ENCODE measurements at places on chromosomes 6 and 20.

- no peak for DNase-seq
Measured at GRCh38 chr6:113936093-113936934, 34.6 kb downstream of the HDAC2 start.

DNA sequence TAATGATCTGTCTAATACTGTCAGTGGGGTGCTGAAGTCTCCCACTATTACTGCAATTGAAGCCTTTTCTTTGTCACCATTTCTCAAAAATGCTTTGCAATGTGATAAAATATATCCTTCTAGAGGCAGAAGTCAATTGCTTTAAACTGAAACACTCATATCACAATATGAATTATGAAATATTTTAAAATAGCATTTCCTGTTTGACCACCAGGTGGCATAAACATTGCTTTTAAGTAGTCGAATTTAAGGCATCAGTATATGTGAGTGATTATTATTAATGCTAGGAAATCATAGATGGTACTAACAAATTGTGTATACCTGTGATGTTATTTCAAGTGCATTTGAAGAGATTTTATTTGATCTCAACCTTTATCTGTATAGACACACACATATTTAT lies 87.5 kb downstream of the MEI4 start:
- DNase-seq, result no peak

GRCh38 chr20:39851459-39851858 lies 837.6 kb downstream of the MAFB start:
- DNase-seq, result no peak

- peak; percentile 54 for DNase-seq
Measured at GRCh38 chr6:100001915-100002388, 7.9 kb upstream of the MCHR2 start.

DNA sequence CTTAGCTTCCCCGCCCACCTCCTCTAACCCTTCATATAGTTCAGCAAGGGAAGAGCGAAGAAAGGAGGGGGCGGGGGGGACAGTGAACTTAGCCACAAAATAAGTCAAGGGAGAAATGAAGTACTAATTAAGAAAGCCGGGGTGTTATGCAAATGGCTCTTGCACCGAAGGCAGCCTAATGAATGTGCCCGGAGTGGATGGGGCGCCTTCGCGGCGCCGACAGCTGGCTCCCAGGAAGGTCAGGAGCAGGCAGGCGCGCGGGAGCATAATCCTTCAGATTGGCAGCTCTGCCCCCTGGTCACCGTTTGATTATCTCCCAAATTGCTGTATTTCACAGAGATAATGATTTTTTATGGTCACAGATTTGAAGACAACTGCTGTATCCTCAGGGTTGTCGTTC lies 395.1 kb downstream of the TFAP2B start:
- no peak for DNase-seq

GRCh38 chr6:41673704-41674000 lies 35.4 kb downstream of the MDFI start:
- DNase-seq, result no peak

GRCh38 chr6:95867205-95867604 lies 148.6 kb upstream of the FUT9 start:
- no peak for DNase-seq

- DNase-seq, result no peak
Measured at GRCh38 chr6:131136021-131136786, 937 bp downstream of the AKAP7 start.

DNA sequence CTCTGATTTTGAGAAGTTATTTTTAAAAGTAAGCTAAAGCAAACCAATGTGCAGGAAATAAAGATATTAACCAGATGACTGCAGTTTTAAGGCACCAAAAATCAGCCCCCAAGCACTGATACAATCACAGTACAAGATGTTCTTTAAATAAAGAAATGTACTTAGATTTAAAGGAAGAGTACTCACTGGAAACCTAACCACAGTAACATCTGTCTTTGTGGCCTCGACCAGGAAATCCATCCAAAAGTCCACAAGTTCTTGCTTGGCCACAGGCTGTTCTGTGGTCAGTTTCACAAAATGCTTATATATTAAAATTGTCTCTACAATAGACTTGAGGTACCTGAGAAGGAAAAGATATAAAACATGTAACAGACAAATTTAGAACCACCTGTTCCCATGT lies 105.9 kb upstream of the MAP7 start:
- DNase-seq, result no peak

GRCh38 chr6:15464211-15464725 lies 198.6 kb downstream of the DTNBP1 start:
- peak; percentile 78 for DNase-seq

GRCh38 chr6:169454204-169454871 lies 200.7 kb upstream of the THBS2 start:
- DNase-seq, result no peak

DNA sequence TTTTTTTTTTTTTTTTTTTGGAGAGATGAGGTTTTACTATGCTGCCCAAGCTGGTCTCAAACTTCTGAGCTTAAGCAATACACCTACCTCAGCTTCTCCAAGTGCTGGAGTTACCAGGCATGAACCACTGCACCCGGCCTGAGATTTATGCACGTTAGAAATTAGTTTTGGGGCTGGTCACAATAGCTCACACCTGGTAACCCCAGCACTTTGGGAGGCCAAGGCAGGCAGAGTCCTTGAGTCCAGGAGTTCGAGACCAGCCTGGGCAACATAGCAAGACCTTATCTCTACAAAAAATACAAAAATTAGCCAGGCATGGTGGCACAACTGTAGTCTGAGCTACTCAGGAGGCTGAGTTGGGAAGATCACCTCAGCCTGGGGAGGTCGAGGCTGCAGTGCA lies 51.9 kb downstream of the CD24 start:
- DNase-seq, result no peak

- DNase-seq, result no peak
Measured at GRCh38 chr20:36824142-36824940, 50.8 kb upstream of the DSN1 start.

DNA sequence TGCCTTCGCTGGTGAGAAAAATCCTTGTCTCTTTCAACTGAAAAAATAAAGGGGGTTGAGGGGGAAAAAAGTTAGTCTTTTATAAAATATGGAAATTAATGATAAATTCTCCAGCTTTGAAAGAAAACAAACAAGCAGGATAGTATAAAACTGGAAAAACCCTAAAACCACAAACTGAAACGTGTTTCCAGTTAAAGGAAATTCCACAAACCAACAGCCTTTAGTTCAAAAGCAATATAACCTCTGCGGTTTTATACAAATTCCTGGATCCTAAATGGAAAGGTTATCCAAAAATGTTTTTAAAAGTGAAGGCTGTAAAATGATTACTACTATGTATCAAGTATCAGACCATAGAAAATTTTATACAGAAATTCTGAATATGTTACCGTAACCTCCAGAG lies 55.6 kb downstream of the BMP5 start:
- DNase-seq, result no peak

- DNase-seq, result peak; percentile 17
Measured at GRCh38 chr20:278181-278580, 12.4 kb downstream of the C20orf96 start.

DNA sequence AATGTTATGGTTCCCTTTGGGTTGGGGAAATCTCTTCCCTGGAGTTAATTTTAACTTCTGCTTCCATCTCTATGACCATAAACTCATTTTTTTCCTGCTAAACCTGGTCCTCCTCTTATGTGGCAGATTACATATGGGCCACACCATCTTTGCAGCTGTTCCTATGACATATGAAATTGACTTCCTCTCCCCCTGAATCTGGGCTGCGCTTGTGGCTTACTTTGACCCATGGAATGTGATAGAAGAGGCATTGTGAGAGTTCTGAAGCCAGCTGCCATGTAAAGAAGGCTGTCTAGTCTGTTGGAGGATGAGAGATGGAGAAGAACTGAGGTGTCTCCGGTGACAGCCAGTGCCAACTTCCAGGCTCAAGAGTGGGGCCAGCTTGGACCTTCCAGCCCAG lies 100.1 kb downstream of the CDC5L start:
- no peak for DNase-seq

- no peak for DNase-seq
Measured at GRCh38 chr20:39029364-39029763, 67.2 kb downstream of the DHX35 start.

GRCh38 chr20:61630391-61630650 lies 378.3 kb downstream of the CDH4 start:
- no peak for DNase-seq

- no peak for DNase-seq
Measured at GRCh38 chr6:17450832-17451231, 57.4 kb downstream of the CAP2 start.

DNA sequence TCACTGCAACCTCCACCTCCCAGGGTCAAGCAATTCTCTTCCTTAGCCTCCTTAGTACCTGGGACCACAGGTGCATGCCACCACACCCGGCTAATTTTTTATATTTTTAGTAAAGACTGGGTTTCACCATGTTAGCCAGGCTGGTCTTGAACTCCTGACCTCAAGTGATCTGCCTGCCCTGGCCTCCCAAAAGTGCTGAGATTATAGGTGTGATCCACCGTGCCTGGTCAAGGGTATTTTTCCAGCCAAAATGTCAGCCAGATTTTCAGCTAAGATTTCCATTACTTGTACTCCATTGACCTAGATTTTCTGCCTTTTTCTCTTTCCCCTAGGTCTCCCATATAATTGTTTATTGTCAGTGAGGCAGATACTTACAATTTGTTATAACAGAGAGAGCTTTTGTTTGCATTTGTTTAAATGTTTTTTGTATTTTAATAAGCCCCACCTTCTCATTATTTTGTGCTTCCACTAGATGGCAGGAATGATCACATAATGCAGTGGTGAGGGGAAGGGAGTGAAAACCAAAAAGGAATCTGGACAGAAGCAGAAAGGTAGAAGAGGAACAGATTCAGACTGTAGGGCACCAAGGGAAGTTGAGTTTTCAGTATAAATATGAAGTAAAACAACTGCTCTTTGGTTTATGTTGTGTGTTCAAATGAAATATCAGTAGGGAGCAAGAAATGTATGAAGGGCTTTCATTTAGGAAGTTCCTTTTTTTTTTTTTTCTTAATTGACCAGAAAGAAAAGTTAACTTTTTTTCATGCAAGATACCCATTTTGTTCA lies 29.7 kb downstream of the RPF2 start:
- DNase-seq, result no peak

DNA sequence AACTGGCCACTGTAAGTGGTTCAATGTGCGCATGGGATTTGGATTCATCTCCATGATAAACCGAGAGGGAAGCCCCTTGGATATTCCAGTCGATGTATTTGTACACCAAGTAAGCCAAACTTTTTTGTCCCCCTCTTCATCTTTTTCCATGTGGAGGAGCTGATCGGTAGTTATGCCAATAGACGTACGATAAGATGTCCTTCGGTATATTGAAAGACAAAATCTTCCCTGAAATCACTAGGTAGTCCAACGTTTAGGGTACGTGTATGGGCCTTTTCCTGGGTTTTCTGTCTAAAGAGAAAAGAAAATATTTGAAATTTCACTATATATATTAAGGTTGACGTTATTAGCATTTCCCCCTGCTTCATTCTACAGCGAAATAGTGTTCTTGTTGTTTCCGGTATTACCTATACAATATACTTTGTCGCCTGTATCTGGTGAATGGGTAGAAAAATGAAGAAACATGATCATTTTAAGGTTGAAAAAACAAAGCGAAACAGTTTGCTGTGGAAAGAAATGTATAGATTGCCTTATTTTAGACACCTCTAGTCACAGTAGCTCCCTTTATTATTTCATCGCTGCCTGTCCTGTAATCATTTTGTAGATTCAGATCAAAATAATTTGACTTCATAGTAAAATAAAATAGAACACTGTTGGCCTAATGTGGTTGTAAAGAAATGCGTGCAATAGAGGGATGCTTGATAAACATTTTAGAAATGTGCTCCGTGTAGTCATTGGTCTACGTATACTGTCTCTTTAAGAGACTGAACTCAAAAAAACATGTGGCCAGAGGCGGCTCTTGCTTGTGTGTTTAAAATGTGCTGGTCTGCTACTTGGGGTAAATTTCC lies 1.5 kb downstream of the LIN28B start:
- DNase-seq, result no peak

- no peak for DNase-seq
Measured at GRCh38 chr6:11350294-11350693, 117.8 kb upstream of the NEDD9 start.

DNA sequence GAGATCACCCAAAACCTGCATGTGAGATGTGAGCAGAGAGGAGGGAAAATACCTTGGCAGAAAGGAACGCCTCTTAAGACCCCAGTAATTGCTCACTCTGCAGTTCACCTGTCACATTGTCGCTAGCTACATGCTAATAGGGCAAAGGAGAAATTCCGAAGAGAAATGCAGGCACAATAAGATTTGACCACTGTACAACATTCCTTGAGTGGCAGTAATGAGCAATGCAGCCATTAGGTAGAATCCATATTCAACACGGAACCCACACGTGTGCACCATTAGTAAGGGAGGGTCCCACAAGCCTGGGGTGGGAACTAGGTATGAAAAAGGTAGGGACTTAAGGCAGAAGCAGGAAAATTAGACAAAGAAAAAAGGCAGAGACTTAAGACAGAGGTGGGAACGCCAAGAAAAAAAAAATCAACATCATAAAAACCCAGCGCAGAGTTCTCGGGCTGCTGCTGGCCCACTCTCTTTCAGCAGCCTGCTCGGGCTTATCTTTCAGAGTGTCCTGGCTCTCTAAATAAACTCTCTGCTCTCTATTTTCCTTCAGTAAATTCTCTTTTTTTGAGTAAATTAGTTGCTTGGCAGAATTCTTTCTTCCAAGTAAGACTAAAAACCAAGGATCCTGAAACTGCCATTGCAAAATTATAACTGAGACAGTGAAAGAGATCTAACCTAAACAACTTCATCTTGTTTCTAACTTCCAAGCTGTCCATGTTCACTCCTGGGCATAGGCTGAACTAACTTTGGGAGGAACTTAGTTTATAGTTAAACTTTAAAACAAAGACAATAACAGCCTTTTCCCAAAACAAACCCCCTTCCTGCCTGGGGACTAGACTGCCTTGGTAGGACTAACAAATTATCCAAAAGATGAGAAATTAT lies 116.5 kb downstream of the CD24 start:
- no peak for DNase-seq

- DNase-seq, result peak; percentile 87
Measured at GRCh38 chr20:46011631-46012482, 3.1 kb downstream of the MMP9 start.

GRCh38 chr6:158293122-158293521 lies 19.1 kb upstream of the TULP4 start:
- no peak for DNase-seq

GRCh38 chr20:35237486-35237885 lies 11.0 kb downstream of the MMP24 start:
- DNase-seq, result no peak

- no peak for DNase-seq
Measured at GRCh38 chr20:37773291-37773826, 79.5 kb downstream of the CTNNBL1 start.

DNA sequence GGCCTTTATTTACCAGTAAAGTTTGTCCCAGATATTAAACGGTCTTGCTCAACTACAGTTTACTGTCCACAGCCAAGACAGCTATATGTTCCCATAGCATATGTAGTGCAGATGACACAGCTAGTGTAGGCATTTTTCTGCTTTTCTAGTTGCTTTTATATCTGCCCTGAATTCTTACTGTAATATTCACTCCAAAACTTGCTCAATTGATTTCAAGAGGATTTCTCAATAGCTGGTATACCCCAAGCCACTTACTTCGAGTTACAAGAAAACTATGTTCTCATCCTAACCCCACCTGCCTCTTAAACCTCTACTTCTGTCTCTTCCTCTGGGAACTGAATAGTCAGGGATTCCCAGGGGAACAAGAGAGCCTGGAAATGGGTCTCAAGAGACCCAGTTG lies 18.9 kb upstream of the ROS1 start:
- no peak for DNase-seq

- DNase-seq, result no peak
Measured at GRCh38 chr20:24739746-24740145, 209.3 kb upstream of the CST7 start.
